ENCODE measurements at places on chromosomes 3 and 15.
A peak's percentile ranks its signal among the peaks of the same experiment; 100 is the strongest.

GRCh38 chr3:14990780-14991148 lies 43.4 kb downstream of the NR2C2 start:
- no peak overlapping the region for H3K4me3 ChIP-seq
- DNase-seq, result no peak
- H3K4me1 ChIP-seq, result peaks cover 17% of the 10 kb centered on the region
- H3K36me3 ChIP-seq, result no peaks in the 10 kb centered on the region
- no peak overlapping the region for H3K27ac ChIP-seq

- H3K27ac ChIP-seq, result no peak overlapping the region
- no peaks in the 10 kb centered on the region for H3K4me1 ChIP-seq
- no peaks in the 10 kb centered on the region for H3K27me3 ChIP-seq
- H3K4me3 ChIP-seq, result no peak overlapping the region
- no peak for DNase-seq
Measured at GRCh38 chr3:179769411-179770247, 116.8 kb downstream of the USP13 start.

DNA sequence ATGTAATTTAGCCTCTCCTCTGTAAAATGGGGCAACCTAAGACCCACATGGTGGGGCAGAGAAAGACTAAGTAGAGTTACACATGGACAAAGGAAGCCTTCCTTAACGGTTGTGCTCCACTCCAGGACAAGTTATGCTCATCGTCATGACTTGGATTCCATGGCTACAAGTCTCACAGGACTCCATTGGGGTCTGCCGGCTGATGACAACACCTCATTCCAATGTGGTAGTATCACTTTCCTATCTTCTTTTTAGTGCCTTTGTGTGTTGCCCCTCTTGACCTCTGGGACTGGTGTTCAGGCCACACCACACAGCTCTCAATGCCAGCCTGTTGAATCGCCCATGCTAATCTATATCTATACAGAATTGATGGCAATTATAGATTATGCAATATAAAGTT lies 181.3 kb upstream of the WNT5A start:
- no peak overlapping the region for H3K4me3 ChIP-seq
- no peak for DNase-seq
- H3K4me1 ChIP-seq, result no peaks in the 10 kb centered on the region
- H3K36me3 ChIP-seq, result no peaks in the 10 kb centered on the region

DNA sequence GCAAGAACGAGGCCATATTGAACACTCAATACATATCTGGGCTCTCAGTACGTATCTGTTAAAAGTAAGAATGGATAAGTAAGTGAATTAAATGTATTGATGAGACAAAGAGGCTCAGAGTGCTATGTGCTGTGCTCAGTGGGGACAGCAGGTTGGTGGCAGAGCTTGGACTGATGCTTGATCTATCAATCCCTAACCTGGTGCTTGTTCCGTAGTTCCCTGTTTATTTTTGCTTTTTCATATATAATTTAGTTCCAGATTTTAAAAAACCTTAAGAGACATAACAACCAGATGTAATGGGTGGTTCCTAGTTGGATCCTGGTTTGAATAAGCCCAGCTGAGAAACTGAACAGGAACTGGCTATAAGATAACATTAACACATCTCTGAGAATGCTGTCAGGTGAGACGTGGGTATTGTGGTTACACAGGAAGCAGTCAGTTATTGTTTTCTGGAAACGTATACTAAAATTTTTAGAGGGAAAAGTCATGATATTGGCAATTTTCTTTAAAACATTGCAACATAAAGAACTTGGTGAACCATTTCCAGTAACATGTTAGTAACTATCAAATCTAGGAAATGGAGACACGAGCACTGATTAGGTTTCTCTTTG lies 120.5 kb downstream of the FOXB1 start:
- H3K27me3 ChIP-seq, result no peaks in the 10 kb centered on the region
- no peak overlapping the region for H3K27ac ChIP-seq
- H3K36me3 ChIP-seq, result no peaks in the 10 kb centered on the region
- no peak for DNase-seq

GRCh38 chr3:70789878-70790277 lies 477.4 kb upstream of the MDFIC2 start:
- H3K27ac ChIP-seq, result no peak overlapping the region
- H3K27me3 ChIP-seq, result no peaks in the 10 kb centered on the region
- no peaks in the 10 kb centered on the region for H3K36me3 ChIP-seq

- peaks cover 64% of the 10 kb centered on the region for H3K4me1 ChIP-seq
- H3K4me3 ChIP-seq, result no peak overlapping the region
- no peak overlapping the region for H3K27ac ChIP-seq
- peaks cover 4% of the 10 kb centered on the region for H3K36me3 ChIP-seq
Measured at GRCh38 chr3:53195066-53195450, 34.0 kb downstream of the PRKCD start.

GRCh38 chr3:42839616-42840015 lies 30.4 kb downstream of the ACKR2 start:
- DNase-seq, result peak; percentile 73
- peaks cover under 1% of the 10 kb centered on the region for H3K4me1 ChIP-seq
- no peaks in the 10 kb centered on the region for H3K36me3 ChIP-seq
- no peaks in the 10 kb centered on the region for H3K27me3 ChIP-seq
- H3K27ac ChIP-seq, result no peak overlapping the region

DNA sequence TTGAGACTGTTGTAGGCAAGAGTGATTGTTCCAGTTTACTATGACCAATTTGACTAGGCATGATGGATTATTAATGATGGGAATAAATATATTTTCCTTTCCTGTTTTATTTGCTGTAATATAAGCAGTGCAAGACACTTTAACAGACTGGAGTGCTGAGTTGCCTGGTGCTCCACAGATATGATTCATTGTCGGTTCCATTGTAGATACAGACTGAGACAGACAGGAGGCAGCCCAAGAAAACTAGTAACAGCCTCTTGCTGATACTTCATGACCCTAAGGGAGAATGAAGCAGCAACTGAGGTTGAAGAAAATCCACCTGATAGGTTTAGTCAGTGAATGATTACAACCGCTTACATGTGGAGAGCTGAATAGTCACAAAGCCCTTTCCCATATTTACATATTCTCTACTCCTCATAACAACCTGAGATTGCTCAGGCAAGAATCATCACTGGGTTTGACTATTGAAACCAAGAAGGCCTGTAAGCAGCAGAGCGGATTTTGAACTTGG lies 235.1 kb upstream of the TPRG1 start:
- no peak for DNase-seq
- H3K36me3 ChIP-seq, result no peaks in the 10 kb centered on the region
- H3K27me3 ChIP-seq, result no peaks in the 10 kb centered on the region
- H3K4me1 ChIP-seq, result peaks cover 6% of the 10 kb centered on the region
- H3K4me3 ChIP-seq, result no peak overlapping the region

GRCh38 chr15:101062063-101062462 lies 142.9 kb downstream of the LRRK1 start:
- no peak overlapping the region for H3K4me3 ChIP-seq

- H3K27ac ChIP-seq, result no peak overlapping the region
- no peaks in the 10 kb centered on the region for H3K27me3 ChIP-seq
- DNase-seq, result no peak
Measured at GRCh38 chr15:78003539-78004008, 73.9 kb downstream of the TBC1D2B start.

DNA sequence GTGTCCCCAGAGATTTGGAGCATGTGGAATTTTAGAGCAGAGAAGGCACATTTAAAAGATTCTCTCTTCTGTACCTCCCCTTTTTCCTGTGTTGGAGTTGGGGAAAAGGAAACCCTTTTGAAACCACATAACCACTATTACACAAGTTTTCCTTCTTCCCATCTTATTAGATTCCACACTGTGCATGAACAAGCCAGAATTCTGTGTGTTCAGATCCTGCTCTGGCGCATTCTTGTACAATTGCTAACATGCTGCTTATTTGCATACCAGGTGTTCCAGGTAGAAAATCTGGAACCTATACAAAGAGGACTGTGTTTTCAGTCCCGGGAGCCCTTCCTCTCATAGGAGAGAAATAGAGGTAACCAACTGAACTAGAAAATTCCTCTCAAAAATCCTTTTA lies 2.6 kb upstream of the CIB2 start:
- H3K27ac ChIP-seq, result no peak overlapping the region
- DNase-seq, result no peak
- H3K27me3 ChIP-seq, result no peaks in the 10 kb centered on the region
- H3K36me3 ChIP-seq, result no peaks in the 10 kb centered on the region

Measured in B cell (primary cell).